ENCODE measurements at places on chromosomes 13 and 19.
A peak's percentile ranks its signal among the peaks of the same experiment; 100 is the strongest.

GRCh38 chr13:27808851-27809550, 16.7 kb downstream of the GSX1 start:
- no peak for DNase-seq

GRCh38 chr13:27728271-27728670, 64.0 kb upstream of the GSX1 start:
- no peak for DNase-seq

- no peak for DNase-seq
Measured at GRCh38 chr13:46963904-46964303, 67.1 kb upstream of the HTR2A start.

- DNase-seq: no peak
Measured at GRCh38 chr13:55705526-55705925, 1435.2 kb upstream of the PRR20A start.

DNA sequence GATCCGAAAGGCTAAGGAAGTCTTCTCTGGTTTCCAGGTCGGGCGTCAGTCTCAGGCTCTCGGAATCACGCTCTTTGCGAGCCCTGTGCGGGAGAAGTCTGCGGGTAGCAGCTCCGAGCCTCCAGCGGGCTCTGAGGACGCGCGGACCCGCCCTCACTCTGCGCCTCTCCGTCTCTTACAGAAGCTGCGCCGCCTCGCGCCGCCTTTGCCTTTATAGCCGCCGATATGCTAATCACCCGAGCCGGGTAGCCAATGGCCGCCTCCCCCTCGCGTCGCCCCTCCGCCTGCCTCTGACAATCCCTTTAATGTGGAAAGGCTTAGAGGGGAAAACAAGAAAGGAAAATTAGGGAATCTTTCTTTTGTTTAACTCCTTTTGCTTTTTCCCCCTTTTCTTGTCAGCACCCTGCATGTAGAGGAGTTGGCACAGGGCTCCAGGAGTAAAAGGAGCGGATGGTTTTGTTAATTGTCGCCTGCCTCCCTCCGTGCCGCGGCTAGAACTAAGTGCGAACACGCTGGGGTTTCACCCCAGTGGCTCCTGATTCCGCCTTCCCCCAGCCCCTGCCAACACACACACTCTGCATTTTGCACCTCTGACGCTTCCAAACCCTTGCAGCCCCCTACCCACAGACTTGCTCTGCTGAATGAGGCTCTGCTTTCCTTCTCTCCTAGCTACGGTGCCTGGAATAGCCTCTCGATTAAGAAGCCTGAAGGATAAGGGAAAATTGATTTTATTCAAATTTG, at the start of gene PCDH8:
TSS of gene PCDH8 (minus strand) at position 186 of the 741 bp plus-strand sequence. CDS start 204 bp downstream, outside the sequence.
- peak; percentile 91 for DNase-seq

DNA sequence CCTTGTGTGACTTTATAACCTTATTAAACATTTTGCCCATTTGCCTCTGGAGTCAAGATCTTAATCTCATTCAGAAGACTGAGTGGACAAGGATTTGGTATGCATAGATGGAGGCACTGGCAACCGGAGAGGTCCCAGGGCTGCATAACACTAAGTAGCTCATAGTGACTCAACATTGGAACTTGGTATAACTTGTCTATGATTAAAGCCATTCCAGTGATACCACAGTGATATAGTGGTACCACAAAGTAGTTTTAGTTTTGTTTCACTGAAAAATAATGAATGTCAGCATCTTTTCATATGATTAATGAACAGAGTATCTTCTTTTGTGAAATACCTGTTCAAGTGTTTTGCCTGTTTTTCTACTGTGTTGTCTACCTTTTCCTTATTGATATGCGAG, 26.4 kb downstream of the CDK8 start:
- no peak for DNase-seq

GRCh38 chr19:57075125-57075524, 44.7 kb upstream of the USP29 start:
- no peak for DNase-seq

- DNase-seq: no peak
Measured at GRCh38 chr13:73340069-73340468, 281.3 kb downstream of the KLF5 start.

GRCh38 chr13:31159306-31159705, 2.4 kb downstream of the HSPH1 start:
- no peak for DNase-seq

DNA sequence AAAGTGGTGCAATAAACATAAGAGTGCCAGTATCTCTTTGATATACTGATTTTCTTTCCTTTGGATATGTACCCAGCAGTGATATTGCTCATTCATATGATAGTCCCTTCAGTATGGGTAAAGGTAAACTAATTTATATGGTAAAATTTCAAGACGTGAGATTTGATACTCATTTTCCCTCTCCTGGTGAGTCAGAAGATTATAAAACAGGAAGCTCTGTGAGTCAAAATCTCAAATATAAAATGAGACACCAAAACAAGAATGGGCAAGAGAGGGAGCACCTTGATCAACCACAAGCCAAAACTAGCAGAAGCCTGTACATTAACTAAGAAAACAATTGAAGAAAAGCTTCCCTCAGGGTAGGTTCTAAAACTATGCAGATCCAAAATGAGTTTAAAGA, 216.3 kb downstream of the SLITRK6 start:
- no peak for DNase-seq

DNA sequence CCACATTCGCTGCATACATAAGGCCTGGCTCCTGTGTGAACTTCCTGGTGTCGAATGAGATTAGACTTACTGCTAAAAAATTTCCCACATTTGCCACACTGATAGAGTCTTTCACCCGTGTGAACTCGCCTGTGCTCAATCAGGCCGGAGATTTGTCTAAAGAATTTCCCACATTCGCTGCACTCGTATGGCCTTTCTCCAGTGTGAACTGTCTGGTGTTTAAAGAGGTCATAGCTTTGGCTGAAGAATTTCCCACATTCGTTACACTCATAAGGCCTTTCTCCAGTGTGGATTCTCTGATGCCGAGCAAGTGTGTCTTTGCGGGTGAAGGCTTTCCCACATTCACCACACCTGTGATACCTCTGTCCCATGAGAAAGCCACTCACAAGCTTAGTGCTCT, 6.5 kb downstream of the ZNF671 start:
- no peak for DNase-seq

GRCh38 chr19:44660081-44660480, 11.2 kb upstream of the CEACAM19 start:
- no peak for DNase-seq

- no peak for DNase-seq
Measured at GRCh38 chr19:45283443-45284033, 32.5 kb downstream of the MARK4 start.

- no peak for DNase-seq
Measured at GRCh38 chr13:33911521-33911920, 93.6 kb downstream of the RFC3 start.

GRCh38 chr13:39410096-39410901, 192.7 kb downstream of the LHFPL6 start:
- no peak for DNase-seq

- DNase-seq: no peak
Measured at GRCh38 chr19:4054441-4055208, 12.1 kb downstream of the ZBTB7A start.

GRCh38 chr13:33994198-33994597, 176.2 kb downstream of the RFC3 start:
- no peak for DNase-seq

DNA sequence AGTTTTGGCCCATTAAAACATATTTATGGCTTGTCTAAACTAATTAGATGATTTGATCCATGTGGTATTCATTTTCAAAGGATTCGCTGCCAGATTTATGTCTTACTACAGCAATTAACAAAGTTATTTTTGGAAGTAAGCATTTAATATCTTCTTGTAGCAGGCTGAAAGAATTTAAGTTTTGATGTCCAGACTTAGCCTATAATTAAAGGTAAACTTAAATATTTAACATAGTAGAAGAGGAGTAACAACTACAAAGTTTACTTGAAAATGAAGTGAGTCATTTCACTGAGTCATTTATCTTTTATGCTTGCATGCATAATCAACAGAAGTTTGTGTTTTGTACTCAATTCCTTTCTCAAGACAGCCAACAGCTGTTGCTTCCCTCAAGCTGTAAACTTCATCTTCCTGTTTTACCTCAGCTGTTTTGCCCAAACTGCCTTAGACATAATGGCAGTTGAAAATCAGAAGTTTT, 58.1 kb downstream of the EDNRB start:
- DNase-seq: no peak

GRCh38 chr19:54434873-54435214, 14.2 kb upstream of the LENG8 start:
- no peak for DNase-seq

DNA sequence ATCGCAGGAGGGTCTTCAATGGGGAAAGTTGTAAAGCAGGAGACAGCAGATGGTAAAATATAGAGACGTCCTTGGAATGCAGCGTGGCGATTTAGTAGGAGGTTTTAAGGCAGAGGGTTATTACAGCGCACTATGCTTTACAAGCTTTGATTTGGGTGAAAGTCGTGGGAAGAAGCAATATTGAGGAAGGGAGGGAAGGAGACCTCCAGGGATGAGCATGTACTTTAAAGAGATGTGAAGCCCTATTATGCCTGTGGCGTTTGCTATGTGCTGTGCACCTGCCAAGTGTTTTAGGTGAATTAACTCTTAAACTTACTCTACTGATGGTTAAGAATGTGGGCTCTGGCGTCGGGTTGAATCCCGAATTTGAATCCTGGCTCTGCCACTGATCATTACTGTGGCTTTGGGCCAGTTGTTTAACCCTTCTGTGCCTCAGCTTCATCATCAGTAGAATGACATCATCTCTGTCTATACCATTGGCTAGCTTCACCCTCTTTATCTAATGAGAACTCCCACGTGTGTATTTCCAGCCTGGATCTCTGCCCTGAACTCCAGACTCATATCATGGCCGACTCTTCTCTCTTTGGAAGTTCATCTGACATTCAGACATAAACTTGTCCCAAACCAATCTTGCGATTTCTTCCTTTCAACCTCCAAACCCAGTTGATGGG, 583 bp downstream of the CCDC61 start:
- no peak for DNase-seq

DNA sequence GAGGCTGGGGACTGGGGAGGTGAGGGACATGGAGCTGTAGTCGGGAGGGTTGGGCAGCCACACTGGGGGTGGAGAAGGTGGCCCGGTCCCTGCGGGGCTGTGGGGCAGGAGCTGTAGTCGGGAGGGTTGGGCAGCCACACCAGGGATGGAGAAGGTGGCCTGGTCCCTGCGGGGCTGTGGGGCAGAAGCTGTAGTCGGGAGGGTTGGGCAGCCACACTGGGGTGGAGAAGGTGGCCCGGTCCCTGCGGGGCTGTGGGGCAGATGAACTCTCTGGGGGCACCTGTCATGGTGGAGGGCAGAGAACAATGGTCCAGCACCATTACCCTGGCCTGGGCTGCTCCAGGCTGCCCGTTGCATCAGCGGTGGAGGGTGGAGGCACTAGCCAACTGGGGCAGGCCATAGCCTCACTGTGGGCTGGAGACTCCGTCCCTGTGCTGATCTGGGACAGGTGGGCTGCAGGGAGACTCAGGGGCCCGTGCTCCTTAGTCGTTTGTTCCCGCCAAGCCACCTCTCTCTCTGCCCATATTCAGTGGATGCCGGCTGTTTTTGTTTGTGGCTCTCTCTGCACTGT, 51.4 kb downstream of the ATP11A start:
- DNase-seq: no peak

DNA sequence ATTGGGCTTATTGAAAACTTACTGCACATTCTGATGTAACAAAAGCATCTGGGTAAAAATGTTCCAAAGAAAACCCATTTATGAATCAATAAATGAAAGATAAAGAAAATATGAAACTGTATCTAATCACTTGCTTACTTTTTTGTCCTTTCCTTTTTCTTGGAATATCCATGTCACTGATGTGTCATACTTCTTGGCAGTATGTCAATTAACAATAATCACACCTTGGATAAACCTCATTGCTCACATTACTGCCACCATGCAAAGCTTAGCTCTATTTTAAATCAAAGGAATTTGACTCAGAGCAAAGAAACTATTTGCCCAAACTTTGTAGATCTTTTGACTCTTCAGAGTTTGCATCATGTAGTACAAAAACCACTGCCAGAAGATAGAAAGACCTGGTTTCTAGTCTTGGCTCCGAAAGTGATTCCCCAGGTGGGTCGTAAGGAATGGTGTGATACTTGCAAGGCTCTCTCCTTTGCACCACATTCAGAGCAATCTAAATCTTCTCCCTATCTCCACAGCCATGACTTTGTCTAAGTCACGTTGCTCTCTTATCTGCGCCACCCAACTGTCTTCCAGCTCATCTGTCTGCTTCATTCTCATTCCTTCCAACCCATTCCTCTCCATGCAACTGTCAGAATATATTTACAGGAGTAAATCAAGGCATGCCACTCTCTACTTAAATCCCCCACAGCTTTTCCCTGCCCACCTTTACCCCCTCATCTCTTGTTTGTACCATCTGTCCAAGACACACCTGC, 311.9 kb downstream of the COG6 start:
- DNase-seq: no peak

- peak; percentile 80 for DNase-seq
Measured at GRCh38 chr13:31046711-31047279, 114.3 kb downstream of the TEX26 start.

- DNase-seq: peak; percentile 98
Measured at GRCh38 chr19:48492925-48493717, 18.5 kb downstream of the LMTK3 start.

GRCh38 chr13:24505256-24505655, 7.3 kb downstream of the PARP4 start:
- no peak for DNase-seq

DNA sequence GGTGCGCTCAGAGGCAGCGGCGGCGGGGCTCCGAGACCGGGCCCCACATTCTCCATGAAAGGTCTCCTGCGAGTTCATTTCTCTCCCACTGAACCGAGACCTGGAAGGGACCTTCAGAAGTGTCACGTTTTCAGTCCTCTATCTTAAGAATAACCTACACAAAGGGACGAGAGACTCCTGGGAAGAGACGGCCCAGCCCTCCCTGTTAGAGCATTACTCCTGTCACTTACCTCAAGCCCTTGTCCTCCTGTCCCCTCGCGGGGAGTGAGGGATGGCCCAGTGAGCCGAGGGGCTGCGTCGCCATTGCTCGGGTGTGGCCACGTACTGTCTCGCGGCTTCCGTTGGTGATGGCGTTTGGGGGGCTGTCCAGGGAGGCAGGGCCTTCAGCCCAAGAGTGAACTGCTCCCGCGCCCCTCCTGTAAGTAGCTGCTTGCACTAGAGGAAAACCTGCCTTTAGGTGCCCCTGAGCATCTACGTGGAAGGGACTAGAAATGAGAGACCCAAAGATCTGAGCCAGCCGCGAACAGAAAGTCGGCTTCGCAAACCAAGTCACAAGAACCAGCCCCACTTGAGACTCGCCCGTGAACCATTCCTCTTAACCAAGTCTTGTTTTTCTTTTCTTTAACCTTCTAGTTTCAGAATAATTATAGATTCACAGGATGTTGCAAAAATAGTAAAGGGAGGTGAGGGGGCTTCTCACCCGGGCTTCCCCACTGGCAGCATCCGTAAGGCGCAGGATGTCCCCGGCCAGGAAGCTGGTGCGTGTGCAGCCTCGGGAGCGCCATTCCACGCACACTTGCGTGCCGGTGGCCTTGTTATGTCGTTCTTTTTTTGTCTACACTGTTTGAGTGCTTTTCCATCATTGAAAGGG, 21.1 kb upstream of the NDUFS7 start:
- no peak for DNase-seq

GRCh38 chr19:39677961-39678889, 22.5 kb downstream of the LGALS16 start:
- peak; percentile 20 for DNase-seq

GRCh38 chr19:58261968-58262921, 16.5 kb upstream of the ZNF8 start:
- DNase-seq: no peak

GRCh38 chr13:99347335-99347878, 40.2 kb upstream of the GPR183 start:
- DNase-seq: no peak
